Mesothelial cell of epicardium (in vitro differentiated cells): ENCODE measurements at places on chromosomes 3 and 15.

GRCh38 chr15:29134641-29135308, 134.8 kb downstream of the NSMCE3 start:
- DNase-seq: no peak

- DNase-seq: no peak
These were observed at the start of gene PLA2G4D for GRCh38 chr15:42094512-42094963. TSS of gene PLA2G4D (minus strand) at chr15:42094562. CDS start at chr15:42094459, 103 bp downstream.

- DNase-seq: no peak
These were observed 36.5 kb upstream of the SPTBN5 start for GRCh38 chr15:41930221-41930866.

GRCh38 chr3:123568034-123568433, 16.8 kb downstream of the HACD2 start:
- DNase-seq: no peak

DNA sequence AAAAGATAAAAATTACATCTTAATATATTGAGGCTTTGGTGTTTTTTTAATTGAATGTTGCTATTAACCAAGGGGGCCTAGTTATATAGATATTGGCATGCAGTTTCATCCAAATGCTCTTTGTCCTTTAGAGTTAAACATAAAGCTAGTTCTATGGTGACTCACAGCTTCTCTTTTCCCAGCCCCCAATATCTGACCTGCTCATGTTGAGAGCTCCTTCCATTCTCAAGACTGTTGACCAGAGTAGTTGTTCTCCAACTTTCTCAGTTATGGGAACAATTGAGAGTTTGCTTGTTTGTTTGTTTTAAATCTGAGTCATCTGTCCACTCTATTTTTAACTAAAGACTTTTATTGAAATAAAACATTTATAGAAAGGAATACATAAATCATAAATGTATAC, 15.8 kb upstream of the RARB start:
- no peak for DNase-seq

DNA sequence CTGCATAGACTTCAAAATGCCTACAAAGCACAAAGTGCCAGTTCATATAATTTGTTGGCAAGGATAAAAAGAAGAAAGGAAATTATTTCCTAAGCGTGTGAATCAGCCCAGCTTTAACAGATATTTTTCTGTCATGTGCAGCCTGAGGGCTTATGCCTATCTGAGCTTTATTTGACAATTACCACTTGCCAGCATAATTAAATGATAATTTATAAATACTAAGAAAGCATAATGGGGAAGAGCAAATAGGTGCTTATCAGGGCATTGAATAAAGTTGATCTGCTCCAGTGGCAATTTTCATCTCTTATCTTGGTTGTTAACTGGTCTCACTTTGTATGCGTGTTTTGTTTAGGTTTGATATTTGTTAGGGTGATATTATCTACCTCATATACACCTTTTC, 313.4 kb upstream of the DNAJC19 start:
- no peak for DNase-seq

DNA sequence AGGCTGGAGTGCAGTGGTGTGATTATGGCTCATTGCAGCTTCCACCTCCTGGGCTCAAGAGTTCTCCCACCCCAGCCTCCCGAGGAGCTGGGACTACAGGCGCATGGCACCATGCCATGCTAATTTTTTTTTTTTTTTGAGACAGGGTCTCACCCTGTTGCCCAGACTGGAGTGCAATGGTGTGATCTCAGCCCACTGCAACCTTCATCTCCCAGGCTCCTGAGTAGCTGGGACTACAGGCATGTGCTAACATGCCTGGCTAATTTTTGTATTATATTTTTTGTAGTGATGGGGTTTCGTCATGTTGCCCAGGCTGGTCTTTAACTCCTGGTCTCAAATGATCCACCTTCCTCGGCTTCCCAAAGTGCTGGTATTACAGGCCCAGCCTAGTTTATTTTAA, 4.0 kb downstream of the TEX9 start:
- DNase-seq: no peak

DNA sequence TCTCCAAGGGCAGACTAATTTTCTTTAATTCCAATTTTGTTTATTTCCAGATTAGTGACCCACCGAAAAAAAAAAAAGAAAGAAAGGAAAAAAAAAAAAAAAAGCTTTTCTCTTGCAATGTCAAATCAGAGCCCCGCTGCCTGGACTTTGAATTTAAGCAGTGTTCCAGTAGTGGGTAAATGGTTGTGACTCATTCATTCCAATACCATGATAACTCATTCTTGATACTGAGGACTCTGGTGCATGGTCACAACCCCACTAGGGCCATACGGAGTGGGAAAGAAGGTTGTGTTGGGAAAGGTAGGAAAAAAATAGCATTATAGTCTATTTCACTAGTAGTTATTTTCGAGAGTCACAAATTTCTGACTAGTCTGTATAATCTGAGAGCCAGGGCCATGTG, 59.1 kb upstream of the COL8A1 start:
- no peak for DNase-seq

DNA sequence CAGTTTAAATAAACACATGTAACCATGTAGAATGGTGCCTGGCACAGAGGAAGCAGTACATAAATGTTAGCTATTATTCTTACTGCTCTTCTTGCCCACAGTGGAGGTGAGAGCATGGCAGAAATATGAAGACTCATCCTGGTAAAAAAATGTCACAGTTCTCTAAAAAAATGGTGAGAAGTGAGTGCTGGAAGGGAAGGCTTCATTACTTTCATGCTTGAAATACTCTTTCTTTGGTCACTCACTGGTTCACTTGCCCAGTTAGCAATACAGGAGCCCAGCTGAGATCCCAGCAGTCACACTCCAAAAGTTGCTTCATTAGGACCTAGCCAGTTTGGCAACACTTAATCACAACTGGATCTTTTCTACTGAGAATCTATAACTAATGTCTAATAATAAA, 1017.2 kb downstream of the TUSC7 start:
- DNase-seq: no peak

DNA sequence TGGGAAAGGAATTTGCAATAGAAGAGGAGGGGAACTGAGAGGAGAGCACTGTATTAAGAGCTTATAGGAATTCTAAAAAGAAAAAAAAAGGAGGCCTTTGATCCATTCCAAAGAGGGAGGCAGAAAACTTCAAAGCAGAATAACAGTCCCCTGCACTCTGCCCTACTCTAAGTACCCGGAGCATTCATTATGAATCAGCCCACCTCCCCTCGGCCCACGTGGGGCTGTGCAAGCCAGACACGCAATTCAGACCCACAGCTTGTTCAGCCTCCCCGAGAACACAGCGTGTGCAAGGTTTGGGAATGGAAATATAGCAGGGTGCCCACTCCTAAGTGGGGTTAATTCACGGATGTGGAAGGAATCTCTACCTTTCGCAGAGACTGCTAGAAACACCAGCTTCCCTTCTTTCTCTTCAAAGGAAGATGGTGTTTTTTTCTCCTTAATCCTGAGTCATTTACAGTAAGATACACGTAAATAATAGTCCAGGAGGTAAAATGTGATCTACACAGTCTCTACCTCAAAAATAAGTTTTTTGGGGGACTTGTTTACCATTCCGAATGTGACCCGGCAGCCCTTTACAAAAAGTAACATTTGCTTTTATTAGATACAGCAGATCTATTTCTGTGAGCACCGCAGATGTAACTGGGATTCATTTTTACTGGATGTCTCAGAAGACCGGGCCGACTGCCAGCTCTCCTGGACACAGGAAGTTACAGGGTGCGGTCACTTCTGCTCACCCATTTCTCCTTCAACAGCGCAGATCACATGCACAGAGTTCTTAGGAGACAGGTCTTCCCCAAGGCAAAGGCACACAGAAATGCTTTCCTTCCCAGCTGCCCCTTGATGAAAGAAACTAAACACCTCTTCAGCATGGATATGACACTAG, 768.5 kb upstream of the CFAP20DC start:
- DNase-seq: no peak

DNA sequence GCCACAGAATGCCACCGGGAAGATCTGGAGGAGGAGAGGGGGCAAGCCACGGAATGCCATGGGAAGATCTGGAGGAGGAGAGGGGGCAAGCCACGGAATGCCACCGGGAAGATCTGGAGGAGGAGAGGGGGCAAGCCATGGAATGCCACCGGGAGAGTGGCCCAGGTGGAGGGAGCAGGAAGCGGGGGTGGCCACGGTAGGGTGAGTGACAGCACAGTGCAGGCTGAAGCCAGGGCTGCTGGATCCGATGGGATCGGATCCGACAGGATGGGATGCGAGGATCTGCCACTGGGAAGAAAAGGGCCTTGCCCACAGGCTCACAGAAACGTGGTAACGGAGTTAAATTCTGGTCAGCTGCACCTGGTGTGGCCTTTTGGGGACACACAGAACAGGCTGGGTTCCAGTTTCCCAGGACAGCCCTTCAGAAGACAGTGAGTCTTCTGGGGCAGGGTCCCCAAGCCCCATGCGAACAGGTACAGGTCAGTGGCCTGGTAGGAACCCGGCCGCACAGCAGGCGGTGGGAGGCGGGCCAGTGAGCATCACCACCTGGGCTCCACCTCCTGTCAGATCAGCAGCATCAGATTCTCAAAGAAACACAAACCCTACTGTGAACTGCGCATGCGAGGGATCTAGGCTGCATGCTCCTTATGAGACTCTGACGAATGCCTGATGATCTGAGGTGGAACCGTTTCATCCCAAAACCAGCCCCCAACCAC, 58.8 kb downstream of the XXYLT1 start:
- no peak for DNase-seq

GRCh38 chr15:72168808-72169190, 28.8 kb downstream of the GRAMD2A start:
- DNase-seq: no peak

GRCh38 chr15:56160966-56161365, 82.7 kb downstream of the RFX7 start:
- DNase-seq: no peak

DNA sequence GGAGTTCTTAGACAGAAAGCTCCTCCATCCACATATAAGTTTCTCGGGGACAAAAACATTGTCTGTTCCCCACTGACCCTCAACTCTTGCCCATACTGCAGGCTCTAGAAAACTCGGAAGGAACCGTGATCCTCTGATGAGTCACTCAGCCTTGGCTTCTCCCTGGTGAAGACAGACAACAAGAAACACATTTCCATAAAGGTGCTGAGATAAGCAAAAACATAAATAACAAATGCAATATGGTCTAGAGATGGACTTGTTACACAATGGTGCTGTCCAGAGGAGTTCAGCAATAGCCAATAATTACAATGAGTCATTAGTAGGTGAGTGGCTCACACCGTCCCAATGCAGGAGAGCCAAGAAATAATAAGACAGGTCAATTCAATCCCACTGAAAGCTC, 43.7 kb downstream of the MAGI1 start:
- DNase-seq: no peak

GRCh38 chr3:80769683-80770082, 991.8 kb downstream of the GBE1 start:
- DNase-seq: no peak

GRCh38 chr15:71610728-71611552, 199.4 kb upstream of the NR2E3 start:
- DNase-seq: no peak

- DNase-seq: peak; percentile 39
These were observed 530.6 kb upstream of the IL12A start for GRCh38 chr3:159458010-159458409.

DNA sequence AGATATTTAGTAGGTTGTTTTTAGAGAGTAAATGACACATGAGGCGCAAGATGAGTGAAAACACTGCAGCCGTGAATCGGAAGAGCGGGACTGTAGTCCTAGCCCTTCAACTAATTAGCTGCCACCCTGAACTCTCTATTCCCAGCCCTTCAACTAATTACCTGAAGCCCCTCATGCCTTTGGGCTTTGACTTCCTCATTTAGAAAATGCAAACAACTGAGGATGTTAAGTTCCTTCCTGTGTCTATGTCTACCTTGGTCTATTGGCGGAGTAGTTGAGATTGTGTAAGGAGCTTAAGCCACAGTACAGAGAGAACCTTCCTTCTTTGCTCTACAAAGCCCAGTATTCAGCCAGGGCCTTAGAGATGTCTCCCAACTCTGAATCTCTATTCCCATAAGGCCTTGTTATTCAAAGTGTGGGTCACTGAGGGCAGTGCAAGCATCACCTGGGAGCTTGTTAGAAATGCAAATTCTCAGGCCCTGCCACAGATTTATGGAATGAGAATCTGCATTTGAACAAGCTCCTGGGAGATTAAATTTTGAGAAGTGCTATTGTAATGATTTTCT, 71.8 kb upstream of the SCN5A start:
- DNase-seq: no peak

GRCh38 chr3:163450698-163451097, 1627.6 kb downstream of the SI start:
- DNase-seq: no peak

DNA sequence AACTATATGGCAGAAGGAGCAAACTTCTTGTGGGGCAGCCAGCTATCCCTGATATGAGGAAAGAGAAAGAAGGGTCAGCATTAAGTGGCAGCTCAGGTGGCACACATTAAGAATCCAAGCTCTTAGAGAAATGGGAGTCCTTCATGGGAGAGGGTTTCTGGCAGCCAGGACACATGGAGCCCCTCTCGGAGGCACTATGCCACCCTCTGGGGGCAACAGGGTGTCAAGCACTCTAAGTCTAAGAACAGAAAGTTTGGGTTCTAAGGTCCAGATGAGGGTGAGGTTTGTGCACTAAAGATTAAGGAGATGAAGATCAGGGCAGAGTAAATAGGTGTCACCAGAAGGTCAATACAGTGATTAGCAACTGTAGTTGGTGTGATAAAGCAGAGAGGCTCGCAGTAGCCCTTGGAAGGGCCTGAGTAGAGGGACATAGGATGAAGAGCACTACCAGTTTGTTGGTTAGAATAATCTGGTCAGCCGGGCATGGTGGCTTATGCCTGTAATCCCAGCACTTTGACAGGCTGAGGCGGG, 89.3 kb downstream of the ST6GAL1 start:
- DNase-seq: no peak

GRCh38 chr3:127715532-127715931, 42.8 kb downstream of the ABTB1 start:
- DNase-seq: no peak
